Naive thymus-derived CD4-positive, alpha-beta T cell (primary cell): ENCODE measurements at places on chromosomes 2 and 18. TPM values are rescaled to one million over a fixed set of nuclear protein-coding genes. Genes with fewer than 3 reads are reported as not detected.

DNA sequence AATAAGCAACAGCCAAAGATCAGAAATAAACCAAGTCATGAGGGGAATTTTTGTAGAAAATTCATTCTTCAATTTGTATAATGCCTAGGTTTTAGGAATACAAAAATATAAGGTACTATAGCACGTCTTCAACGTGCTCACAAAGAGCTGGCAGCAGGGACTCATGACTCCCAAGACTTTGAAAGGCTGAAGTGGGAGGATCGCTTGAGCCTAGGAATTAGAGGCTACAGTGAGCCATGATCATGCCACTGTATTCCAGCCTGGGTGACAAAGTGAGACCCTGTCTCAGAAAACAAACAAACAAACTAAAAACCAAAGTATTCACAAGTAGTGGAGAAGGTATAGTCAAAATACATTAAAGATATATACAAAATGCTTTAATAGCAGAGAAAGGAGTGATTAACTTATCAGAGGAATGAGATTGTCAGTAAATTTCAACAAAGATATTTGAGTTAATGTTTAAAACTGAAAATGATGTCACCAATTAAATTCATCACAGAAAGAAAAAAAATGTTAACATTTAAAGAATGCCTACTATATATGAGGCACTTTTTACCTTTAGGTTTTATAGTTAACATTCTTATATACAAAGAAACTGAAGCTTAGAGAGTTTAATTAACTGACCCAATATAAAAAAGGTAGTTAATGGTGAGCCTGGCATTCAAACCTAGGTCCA, 3.2 kb downstream of the WDR33 start:
- DNase-seq, result no peak

Gene VWC2L
- not detected for polyA plus RNA-seq

DNA sequence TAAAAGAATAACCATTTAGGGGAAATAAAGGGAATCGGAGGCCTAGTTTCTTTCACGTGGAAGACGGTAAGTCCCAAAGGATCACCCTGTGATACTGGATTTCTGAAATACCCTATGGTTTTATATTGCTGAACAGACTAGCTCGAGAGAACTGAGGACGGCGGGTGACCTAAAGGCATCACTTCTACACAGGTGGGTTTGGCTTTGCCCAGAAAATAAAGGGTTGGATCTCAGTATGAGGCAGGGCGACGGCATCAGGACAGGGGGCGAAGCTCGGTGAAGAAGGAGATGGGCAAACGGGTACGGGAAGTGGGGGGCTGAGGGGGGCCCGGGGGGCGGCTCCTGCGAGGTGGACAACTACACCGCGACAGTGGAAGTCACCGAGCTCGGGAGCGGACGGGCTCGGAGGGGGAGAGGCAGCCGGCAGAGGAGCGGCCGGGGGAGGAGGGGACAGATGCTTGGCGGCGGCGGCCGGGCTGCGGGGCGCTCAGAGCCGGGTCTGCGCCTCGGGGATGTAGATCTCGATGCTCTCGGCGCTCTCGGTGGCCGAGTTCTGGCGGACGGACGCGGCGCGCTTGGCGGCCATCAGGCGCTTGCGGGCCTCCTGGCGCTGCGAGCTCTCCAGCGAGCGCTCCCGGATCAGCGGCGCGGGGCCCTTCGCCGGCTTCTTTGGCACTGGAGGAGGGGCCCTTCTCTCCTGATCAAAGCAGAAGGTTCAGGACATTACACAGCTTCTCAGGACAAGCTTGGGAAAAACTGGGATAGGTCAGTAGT, 48.9 kb downstream of the TGIF1 start:
- DNase-seq, result no peak

Gene PDCD1
- polyA plus RNA-seq, result 0.24 TPM

GRCh38 chr2:194203898-194204297, 1453.1 kb upstream of the SLC39A10 start:
- DNase-seq, result no peak
